Activated T-helper 1 cell treated with anti-CD3 and anti-CD28 coated beads, Interleukin-12 subunit alpha, Interleukin-12 subunit beta, Interleukin-2, Interleukin-4 antibody, amounts not matched to agents 30 ng/mL and 10 ng/mL and 1 ng/mL, durations not matched to agents 14 hours and 24 hours and 36 hours (primary cell): ENCODE measurements at places on chromosomes 11 and 22. TPM values are rescaled to one million over a fixed set of nuclear protein-coding genes. Genes with fewer than 3 reads are reported as not detected.

- DNase-seq: no peak
Measured at GRCh38 chr22:40919446-40919845, 31.7 kb upstream of the RBX1 start.

- DNase-seq: no peak
Measured at GRCh38 chr11:12160680-12161079, 50.3 kb downstream of the MICAL2 start.

- DNase-seq: no peak
Measured at GRCh38 chr11:19442554-19442910, 201.8 kb upstream of the E2F8 start.

GRCh38 chr11:19711911-19712280 is 741 bp upstream of the NAV2 start:
- DNase-seq: peak; percentile 11

GRCh38 chr11:117501237-117501898 is 173.7 kb downstream of the CEP164 start:
- no peak for DNase-seq

- DNase-seq: no peak
Measured at GRCh38 chr11:118226296-118226695, 1.5 kb upstream of the JAML start.

DNA sequence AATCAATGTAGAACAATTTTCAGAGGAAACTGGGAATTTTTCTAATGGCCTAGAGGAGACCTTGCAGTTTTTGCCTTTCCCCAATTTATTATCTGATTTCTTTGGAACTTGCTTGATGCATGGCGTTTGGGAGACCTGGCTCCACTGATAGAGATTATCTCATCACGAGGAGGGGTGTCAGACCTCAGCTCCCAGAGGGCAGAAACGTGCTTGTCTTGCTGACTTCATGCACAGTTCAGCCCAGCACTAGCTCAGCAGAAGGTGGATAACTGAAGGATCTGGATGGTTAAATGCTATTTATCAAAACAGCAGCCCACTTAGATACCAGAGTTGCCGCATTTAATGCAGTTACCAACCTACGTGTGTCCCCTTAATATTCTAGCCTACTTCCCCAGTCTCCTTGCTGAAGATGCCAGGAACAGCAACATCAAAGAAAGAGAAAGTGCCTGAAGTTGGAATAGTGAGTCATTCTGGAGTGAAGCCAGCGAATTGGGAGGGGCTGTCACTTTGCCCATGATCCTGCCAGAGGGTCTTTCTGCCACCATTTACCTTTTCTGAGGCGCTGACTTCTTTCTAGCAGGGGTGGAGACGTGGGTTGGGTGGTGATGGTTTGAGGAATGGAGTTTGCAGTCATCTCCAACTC is 133.5 kb upstream of the CADM1 start:
- DNase-seq: no peak

DNA sequence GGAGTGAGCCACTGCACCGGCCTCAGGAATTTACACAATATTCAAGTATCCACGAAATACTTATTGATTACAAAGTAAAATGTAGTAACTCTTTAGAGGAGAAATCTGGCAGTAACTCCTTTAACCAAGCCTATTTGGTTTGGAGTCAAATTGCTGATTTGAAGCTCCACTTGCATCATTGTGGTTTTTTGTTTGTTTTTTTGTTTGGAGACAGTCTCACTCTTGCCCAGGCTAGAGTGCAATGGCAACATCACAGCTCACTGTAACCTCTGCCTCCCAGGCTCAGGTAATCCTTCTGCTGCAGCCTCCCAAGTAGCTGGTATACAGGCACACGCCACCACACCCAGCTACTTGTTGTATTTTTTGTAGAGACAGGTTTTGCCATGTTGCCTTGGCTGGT is 6.4 kb upstream of the QSER1 start:
- no peak for DNase-seq

DNA sequence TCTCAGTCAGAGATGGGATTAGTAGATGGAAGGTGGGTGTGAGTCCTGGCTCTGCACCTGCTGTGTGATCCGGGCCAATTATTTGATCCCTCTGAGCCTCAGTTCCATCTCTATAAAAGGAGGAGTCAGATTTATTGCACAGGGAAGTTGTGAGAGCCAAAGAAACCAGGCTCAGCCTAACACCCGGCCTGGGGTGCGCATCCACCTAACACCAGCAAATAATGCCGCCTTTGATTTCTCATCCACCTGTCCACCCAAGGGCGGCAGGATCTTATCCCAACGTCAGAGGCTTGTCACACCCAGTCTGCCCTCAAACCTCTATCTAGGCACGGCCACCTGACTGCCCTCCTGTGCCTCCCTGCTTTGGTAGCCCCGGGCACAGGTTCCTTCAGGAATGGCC is 2.4 kb downstream of the CRYBB2 start:
- DNase-seq: no peak

- no peak for DNase-seq
Measured at GRCh38 chr22:50299785-50300619, 7.4 kb downstream of the PLXNB2 start.

DNA sequence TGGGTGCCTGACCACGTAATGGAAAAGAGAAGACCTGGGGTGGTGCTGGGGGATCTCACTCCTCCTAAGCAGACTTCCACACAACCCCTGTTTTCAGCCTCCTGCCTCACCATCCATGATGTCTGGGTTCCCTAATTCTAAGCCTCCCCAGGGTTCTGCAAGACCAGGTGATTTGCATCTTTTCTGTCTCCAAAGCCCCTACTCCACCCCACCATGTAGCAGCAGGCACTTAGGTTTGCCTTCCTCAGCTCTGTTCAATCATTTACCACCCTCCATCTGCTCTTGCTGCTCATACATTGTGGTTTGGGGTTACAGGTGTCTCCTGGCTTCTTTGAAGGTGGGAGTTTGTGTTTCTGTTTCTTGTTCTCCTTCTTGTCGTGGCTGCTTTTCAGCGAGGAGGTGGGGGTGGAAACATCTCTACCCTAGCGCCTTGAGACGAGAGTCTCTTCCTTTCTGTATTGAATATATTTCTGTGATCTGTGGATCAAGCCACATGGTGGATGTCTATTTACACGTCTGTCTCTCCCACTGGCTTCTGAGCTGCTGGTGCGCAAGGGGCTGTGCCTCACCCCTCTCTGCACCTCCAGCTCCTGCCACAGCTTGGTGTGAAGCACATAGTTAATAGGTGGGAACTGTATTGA is 6.6 kb upstream of the SSTR3 start:
- DNase-seq: peak; percentile 72

DNA sequence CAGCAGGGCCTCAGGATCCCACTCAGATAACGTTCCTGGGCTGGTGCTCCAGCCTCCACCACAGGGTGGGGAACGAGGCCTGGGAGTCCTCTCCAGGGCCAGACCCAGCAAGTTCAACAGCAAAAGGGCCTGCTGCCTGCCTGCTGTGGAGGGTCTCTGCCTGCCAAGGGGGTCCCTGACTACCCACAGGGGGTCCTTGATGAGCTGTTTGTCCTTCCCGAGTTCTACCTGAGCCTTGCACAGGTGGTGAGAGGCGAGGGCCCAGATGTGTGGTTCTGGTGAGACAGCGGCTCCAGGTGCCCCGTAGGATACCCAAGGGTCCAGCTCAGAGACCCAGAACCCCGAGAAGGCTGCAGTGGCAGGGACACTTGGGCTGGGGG is 4.4 kb downstream of the DUSP8 start:
- no peak for DNase-seq

DNA sequence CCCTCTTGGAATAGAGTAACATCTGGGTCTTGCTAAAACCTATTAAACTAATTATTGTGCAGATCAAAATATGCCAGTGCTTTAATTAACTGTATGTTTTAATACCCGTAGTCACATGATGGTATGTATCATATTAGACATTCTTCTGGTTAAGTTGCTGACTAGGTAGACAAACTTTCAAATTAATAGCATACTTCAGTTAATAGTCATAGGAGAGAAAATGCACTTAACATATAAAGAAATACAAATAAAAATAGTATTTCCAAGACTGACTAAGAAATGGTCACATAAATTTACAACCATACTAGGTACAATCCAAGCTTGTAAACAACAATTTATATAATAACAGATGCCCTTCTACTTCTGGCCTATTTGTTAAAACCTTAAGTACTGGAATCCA is 7.6 kb upstream of the EXPH5 start:
- DNase-seq: no peak

- no peak for DNase-seq
Measured at GRCh38 chr11:66854729-66855211, 2.1 kb upstream of the LRFN4 start.

- DNase-seq: no peak
Measured at GRCh38 chr22:19760951-19761724, 560 bp downstream of the TBX1 start.

DNA sequence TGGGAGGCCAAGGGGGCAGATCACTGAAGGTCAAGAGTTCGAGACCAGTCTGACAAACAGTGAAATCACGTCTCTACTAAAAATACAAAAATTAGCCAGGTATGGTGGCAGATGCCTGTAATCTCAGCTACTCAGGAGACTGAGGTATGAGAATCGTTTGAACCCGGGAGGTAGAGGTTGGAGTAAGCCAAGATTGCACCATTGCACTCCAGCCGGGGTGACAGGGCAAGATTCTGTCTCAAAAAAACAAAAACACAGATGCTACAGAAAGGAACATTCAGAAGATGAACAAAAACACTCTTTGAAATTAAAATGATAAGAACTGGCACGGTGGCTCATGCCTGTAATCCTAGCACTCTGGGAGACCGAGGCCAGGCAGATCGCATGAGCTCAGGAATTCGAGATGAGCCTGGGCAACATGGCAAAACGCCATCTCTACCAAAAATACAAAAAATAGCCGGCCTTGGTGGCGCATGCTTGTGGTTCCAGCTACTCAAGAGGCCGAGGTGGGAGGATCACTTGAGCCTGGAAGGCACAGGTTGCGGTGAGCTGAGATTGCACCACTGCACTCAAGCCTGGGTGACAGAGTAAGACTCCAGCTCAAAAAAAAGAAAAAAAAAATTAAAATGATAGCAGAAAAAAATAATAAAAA is 8.5 kb downstream of the RAB6A start:
- no peak for DNase-seq

DNA sequence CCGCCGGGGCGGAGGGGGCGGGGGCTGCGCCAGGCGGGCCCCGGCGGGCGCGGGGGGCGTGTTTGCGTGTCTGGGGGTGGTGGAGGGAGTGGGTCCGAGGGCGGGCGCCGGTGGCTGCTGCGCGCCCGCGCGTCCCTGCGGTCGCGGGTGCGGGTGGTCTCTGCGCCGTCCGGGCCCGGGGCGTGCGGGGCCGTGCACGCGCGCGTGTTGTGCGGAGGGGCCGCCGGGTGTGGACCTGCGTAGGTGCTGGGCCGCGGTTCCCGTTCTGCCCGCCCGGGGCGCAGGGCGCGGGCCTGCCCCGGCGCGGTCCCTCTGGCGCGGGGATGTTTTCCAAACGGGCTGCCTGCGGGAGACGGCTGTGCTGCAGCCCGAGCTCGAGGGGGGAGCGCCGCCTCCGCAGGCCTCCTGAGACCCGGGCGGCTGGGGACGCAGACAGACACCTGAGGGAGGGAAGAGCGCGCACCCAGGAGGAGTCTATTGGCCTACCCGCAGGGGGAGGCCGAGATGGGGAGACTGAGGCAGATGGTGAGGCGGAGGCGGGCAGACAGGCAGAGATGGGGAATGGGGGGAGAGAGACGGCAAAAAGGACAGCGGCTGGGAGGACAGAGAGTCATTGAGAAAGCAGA is 442 bp downstream of the PELI3 start:
- no peak for DNase-seq

GRCh38 chr11:101705972-101706371 is 122.2 kb upstream of the TRPC6 start:
- DNase-seq: no peak

DNA sequence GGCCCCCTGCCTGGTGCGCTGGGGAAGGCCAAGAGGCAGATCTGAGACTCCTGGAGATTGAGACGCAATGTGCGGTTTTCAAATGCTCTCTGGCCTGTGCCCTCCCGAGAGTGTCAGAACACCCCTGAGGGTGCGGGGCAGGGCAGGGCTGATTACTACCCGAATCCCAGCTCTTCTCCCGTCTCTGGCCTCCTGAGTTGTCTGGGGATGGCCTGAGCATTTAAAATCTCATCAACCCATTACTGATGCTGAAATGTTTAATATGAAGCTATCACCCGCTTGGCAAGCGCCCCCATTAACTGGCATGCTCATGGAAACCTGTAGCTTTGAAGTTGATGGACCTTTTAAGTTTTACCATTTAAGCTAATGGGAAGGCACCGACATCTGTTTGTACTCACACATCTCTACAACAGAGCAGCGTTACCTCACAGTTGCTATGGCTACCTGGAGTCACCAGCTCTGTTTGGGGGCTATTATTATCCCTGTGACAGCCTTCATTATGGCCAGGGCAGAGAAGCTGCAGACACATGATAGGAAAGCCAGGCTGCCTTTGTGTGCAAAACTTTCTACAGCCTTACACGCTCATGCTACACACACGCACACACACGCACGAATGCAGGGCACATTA is 3.6 kb upstream of the MB start:
- DNase-seq: no peak

DNA sequence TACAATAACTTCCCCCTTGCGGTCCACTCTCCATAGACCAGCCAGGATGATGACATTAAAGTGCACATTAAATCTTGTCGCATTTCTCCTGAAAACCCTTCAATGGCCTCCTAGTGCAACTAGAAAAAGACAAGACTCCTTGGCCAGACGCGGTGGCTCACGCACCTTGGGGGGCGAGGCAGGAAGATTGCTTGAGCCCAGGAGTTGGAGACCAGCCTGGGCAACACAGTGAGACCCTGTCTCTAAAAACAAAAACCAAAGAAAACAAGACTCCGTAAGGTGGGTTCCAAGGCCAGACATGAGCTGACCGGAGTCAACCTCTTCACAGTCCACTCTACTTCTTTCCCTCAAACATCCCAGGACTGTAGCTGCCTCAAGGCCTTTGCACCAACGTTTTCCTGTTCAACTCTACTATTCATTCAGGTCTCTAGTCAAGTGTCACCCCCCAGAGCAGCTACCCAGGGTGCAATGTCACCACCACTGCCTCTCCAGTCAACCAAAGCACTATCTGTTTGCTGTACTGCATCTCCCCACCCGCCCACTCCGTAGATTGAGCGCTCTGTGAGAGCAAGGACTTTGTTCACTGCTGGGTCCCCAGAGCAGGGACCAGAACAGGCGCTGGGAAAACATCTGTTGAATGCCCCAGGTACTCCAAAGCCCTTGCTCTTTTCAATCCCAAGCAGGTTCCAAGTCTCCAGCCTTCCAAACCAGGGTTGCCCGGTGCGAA is 739 bp downstream of the ZMAT5 start:
- DNase-seq: peak; percentile 2

DNA sequence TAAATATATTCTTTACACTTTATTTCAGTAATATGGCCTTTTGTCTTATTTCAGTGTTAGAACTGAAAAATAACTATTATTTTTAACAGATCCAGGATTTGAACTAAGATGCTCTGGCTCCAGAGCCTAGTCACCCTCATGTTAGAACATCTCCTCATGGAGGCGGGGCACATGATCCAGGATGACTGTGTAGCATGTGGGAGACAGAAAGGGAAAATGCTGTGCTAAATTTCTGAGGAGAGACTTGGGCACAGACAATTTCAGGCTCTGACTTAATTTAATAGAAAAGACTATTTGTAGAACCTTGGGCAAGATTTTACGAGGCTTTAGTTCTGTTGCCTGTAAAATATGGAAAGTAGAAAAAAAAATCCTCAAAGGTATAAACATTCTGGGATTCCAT is 24.1 kb downstream of the CTSC start:
- DNase-seq: no peak

Gene KCNQ1OT1
- 0.66 and 0.67 TPM in 2 replicates for total RNA-seq

Gene SMIM35
- total RNA-seq: 0.10 and 0.16 TPM in 2 replicates

Gene OR2D2
- total RNA-seq: 0.34 and 0.56 TPM in 2 replicates

Gene MLC1
- not detected in 2 replicates for total RNA-seq

Gene GUCY1A2
- total RNA-seq: not detected in 2 replicates

Gene IL10RA
- total RNA-seq: 87.8 and 88.3 TPM in 2 replicates

Gene C22orf31
- total RNA-seq: not detected in 2 replicates

Gene VPS37C
- 11.5 and 11.6 TPM in 2 replicates for total RNA-seq

Gene CASP1
- total RNA-seq: 21.1 and 21.4 TPM in 2 replicates

Gene DEFB131B
- total RNA-seq: not detected in 2 replicates

Gene DBX1
- not detected in 2 replicates for total RNA-seq

Gene SYTL2
- total RNA-seq: 37.1 and 38.7 TPM in 2 replicates
